Iris pigment epithelial cell (primary cell): ENCODE measurements at places on chromosomes 12 and 14.

- no peak for DNase-seq
Observed at GRCh38 chr14:33030386-33030785, 91.7 kb downstream of the NPAS3 start.

DNA sequence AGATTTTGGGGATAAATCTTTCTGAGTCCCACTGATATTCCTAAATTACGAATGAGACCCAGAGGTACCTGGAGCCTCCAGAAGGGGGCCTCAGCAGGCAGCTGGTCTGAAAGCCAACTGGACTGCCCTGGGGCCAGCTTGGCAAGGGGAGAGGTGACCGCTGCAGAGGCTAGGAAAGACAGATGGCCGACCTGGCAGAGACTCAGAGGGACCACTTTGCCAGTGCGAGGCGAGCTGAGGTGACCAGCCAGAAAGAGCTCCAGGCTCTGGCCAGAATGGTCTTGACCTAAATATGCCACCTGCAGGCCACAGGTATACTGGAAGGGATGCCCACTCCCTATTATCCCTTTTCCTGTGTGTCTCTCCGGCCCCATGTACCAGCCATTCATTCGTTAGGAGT lies 256.8 kb upstream of the GARIN6 start:
- DNase-seq = no peak

- no peak for DNase-seq
Observed at GRCh38 chr14:69699748-69700303, 67.1 kb upstream of the SRSF5 start.

DNA sequence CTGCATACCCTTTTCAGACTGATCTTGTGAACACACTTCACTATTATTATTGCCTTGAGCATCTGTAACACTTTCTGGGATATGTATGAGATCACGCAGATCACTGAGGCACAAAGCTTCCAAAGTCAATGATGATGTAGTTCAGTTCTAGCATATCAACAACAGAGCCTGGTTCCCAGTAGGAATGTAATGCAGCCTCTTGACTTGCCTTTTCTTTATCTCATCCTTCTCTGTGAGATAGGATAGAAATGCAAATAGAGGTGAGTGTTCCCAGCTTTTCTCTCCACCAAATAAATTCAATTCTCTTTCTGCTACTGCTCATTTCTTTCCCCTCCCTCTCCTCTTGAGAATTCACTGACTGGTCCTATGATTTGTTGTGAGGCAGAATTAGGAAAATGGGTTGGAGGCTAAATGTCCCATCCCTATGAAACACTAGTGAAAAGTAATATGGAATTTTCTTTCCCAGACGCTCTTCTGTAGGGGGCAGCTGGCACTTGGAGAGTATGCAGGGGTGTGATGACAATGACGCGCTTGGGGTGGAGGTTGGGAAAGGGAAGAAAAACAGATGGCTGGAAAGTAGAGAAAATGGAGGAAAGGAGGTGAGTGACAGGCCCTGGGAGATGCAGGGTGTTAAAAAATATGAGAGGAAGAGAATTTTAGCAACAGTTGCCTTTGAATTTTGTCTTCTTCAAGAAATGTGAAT lies 96.0 kb upstream of the TMTC1 start:
- no peak for DNase-seq

DNA sequence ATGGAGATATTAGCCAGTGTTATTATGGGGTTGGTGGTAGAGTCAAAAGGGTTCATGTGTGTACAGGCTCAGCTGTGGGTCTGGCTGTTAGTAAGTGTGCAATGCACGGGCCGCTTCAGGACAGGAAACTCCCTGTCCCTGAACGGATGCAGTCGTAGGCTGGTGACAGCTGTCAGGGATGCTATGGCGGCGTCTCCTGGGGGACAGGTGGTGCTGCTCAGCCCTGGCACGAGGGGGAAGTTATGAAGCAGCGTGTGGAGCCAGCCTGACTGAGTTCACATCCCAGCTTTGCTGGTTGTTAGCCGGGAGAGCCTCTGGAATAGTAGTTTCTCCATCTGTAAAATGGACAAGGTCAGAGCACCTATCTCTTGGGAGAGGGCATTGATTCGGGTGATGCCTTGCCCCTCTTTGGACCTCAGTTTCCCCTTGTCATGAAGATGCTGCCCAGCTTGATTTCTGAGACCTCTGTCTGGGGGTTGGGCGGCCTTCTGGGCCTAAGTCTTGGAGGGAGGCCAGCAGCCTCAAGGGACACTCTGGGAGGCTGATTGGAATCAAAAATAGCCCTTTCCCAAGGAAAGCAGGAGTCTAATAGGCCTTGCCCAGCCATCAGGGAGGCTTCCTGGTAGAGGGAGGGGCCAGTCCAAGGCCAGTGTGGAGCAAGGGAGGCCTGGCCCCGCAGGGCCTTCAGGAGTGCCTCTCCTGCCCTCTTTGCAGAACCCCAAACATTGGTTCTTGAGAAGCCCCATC lies 7.1 kb downstream of the ASB2 start:
- DNase-seq = no peak

- DNase-seq = no peak
Observed at GRCh38 chr12:131826097-131826928, 1.9 kb upstream of the MMP17 start.
